Epithelial cell of proximal tubule (primary cell): ENCODE measurements at places on chromosomes 2 and 18.

GRCh38 chr18:9992300-9992972 is 78.6 kb downstream of the VAPA start:
- DNase-seq, result no peak

DNA sequence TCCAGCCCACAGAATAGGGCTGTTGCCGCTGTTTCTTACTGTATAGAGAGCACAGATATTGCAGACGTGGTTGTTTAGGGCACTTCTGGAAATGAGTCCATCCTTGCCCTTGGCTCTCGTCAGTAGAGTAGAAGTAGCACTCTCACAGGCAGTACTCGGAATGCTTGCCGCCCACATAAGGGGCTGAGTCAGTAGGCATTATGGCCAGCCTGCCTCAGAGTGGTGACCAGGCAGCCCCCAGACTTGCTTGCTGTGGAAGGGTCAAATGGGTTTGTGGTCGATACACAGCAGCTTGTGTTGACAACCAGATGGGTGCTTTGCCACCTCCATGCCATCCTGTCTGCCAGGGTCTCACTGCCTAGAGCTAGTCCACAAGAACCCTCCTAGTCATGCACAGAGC is 38.7 kb downstream of the PLEKHB2 start:
- no peak for DNase-seq

- no peak for DNase-seq
Measured at GRCh38 chr18:77321823-77322805, 72.5 kb downstream of the GALR1 start.

- DNase-seq, result no peak
Measured at GRCh38 chr2:235677276-235677788, 183.5 kb downstream of the AGAP1 start.

- DNase-seq, result peak; percentile 52
Measured at GRCh38 chr18:60549338-60549960, 176.9 kb upstream of the MC4R start.
